CD8-positive, alpha-beta T cell (primary cell): ENCODE measurements at places on chromosomes 5 and 9.

DNA sequence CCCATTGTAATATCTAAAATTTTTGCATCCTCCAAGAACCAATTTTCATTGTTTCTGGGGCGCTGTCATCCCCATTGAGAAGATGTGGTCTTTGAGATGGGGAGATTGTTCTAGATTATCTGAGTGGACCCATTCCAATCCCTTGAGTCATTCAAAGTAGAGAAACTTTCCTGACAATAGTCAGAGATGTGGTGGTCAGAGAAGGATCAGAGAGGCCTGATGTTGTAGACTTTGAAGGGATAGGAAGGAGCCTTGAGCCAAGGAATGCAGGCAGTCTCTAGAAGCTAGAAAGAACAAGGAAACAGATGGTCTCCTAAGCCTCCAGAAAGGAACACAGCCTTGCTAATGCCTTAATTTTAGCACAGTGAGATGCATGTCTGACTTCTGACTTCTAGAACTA lies 80.4 kb downstream of the TEK start:
- no peak for DNase-seq

- DNase-seq, result no peak
Observed at GRCh38 chr9:1759009-1759408, 256.1 kb upstream of the SMARCA2 start.

- DNase-seq, result no peak
Observed at GRCh38 chr5:156000115-156000514, 326.8 kb upstream of the SGCD start.

DNA sequence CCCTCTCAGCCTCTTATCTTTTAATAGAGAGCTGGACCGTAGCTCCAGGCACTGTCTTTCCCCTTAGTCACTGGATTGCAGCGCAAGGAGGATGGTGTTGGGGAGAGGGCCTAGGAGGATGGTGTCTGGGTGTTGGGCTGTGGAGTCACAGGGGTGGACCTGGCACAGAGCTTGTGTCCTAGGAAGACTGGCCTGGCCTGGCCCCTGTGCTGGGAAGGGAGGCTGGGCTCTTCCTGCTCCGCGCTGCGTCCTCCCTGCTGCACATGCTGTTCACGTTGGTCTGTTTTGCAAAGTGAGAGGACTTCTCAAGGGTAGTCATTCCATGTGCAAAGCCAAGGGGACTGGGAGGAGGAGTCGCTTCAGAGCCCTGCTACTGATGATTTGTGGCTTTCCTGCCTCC lies 123.9 kb downstream of the EHMT1 start:
- no peak for DNase-seq

- no peak for DNase-seq
Observed at GRCh38 chr9:131270171-131271015, 5.9 kb downstream of the FAM78A start.
